ENCODE measurements at places on chromosomes 7 and 10.

GRCh38 chr10:126204320-126204719 lies 184.0 kb downstream of the ADAM12 start:
- no peak for DNase-seq

DNA sequence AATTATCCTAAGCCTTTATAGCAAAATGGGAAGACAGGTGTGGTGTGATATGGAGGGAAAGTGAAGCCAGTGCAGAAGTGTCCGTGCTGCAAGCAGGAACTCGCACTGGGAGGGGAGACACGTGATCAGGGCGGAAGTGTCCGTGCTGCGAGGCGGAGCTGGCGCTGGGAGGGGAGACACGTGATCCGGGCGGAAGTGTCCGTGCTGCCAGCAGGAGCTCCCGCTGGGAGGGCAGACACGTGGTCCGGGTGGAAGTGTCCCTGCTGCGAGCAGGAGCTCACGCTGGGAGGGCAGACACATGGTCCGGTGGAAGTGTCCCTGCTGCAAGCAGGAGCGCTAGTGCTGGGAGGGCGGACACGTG lies 40.5 kb upstream of the PRKAR1B start:
- no peak for DNase-seq

- DNase-seq: no peak
Measured at GRCh38 chr7:107027208-107027607, 17.3 kb upstream of the PRKAR2B start.

DNA sequence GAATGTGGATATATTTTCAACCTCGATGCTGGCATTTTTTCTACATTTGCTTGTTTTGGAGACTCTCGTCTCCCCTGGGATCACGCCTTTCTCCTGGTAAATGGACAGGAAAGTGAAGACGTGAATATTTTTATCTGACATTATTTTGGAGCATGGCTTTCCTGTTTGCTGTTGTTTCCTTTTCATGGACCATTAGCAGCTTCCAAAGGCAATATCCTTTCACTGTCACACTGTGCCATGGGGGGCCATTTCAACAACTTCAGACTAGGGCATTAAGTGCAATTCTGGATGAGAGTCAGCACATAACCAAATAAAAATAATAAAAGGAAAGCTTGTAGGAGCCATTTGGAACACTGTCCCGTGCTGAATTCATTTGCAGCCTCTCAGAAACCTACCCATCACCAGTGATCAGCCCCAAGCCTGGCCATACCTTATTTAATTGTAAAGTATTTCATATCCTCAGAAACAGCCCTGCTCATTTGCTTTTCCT lies 75.9 kb upstream of the NEUROD6 start:
- DNase-seq: no peak

GRCh38 chr10:89481662-89482061 lies 53.7 kb downstream of the SLC16A12 start:
- DNase-seq: no peak

- no peak for DNase-seq
Measured at GRCh38 chr7:88337572-88337971, 30.9 kb upstream of the STEAP4 start.

GRCh38 chr10:58262766-58263165 lies 4.9 kb downstream of the IPMK start:
- DNase-seq: no peak

- DNase-seq: no peak
Measured at GRCh38 chr10:32374605-32375004, 27.6 kb upstream of the EPC1 start.

DNA sequence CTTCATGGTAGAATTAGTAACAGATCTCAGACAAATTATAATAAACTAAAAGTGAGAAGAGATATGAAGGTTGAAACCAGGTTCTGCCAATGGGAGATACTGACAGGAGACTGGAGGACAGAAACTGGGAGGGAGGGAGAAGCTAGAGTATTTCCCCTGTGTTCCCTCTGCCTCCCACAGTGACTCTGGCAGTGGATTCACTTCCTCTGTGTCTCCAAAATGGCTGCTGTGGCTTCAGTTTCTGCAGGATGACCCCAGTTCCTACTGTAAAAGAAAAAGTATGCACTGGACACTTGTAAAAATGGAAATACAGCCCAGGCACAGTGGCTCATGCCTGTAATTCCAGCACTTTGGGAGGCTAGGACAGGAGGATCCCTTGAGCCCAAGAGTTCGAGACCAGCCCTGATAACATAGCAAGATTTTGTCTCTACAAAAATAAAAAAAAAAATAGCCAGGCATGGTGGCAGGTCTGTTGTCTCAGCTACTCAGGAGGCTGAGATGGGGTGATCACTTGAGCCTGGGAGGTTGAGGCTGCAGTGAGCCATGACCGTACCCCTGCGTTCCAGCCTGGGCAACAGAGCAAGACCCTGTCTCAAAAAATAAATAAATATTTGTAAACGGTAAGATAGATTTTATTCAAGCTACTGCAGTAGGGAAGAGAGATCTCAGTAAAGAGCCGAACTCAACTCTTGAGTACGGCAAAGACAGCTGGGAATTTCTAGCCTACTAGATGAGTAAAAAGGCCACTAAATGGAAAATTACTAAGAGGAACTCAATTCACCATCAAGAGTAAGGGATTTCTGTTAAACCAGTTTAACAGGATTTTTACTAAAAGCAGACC lies 156.6 kb upstream of the TRIM24 start:
- no peak for DNase-seq

DNA sequence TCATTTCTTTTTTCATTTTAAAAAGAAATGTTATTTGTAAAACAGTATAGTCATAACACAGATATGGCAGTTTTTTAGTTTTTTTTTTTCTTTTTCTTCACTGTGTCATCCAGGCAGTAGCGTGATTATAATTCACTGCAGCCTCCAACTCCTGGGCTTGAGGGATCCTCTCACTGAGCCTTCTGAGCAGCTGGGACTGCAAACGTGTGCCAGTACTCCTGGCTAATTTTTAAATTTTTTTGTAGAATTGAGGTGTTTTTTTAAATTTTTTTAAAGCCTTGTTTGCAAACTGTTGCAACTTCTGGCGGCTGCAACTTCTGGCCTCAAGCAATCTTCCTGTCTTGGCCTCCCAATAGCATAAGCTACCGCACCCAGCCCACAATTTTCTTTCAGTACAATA lies 63.0 kb downstream of the HELLS start:
- DNase-seq: no peak

GRCh38 chr7:33774762-33775523 lies 130.4 kb upstream of the BMPER start:
- DNase-seq: no peak

DNA sequence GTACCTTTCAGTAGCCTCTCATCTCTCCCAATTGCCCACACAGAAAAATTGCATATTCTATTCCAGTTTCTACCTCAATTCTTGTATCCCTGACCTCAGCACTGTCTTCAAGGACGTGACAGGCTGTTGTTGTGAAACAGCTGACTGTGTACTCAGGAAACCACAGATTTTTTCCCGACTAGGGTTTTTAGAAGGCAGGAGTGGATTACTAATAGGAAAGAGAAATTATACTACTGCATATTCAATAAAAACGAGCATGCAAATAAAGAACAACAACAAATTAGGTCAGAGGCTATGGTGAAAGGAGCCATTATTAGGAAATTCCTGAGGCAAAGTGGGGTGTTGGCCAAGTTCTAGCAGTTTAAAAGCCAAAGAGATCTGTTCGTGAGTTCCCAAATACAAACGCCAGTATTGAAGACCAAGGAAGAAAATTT lies 93.4 kb downstream of the DOCK4 start:
- DNase-seq: no peak

DNA sequence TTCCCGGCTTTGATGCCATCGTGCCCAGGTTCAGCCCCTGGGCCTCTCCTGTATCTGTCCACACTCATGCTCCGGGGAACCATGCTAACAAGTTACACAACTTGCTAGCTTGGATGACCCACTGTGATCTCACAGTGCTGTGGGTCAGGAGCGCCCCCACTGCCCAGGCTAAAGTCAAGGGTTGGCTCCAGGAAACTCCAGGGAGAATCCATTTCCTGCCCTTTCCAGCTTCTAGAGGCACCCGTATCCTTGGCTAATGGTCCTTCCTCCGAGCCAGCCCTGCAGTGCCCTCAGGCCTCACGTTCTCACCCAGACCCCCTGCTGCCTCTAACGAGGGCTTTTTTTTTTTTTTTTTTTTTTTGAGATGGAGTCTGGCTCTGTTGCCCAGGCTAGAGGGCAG lies 19.5 kb downstream of the AMZ1 start:
- DNase-seq: no peak

DNA sequence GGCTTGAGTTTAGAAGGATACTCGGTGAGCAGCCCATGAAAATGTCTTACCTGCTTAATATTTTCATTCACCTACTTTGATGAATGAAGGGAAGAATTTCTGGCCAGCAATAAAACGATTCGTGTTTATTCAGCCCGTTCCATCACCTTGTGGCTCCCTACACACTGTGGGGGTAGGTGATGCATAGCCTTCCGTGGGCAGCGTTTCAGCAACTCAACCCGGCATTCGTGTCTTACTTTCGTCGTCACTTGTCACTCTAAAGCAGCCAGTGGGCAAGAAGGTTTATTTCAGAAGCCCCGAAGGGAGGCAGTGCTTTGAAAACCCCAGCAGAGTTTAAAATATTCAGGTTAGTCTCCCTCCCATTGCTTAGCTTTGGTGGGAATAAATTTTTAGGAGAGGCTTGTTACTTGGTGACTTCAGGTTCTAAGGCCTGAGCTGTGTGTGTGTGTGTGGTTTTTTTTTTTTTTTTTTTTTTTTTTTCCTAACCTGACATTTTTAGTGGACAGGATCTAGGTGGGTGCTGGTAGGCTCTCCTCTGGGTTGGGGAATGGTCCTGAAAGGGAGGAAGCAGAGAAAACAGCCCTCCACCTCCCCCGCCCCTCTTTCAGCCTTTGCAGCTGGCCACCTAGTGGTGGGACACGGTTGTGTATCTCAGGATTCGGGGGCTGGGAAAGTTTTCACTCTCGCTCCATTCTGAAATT lies 1.8 kb downstream of the GRK5 start:
- DNase-seq: no peak

- DNase-seq: no peak
Measured at GRCh38 chr7:132492823-132493445, 83.3 kb downstream of the PLXNA4 start.

GRCh38 chr10:36089790-36090440 lies 447.8 kb upstream of the FZD8 start:
- no peak for DNase-seq

Data from stimulated activated CD8-positive, alpha-beta memory T cell treated with anti-CD3 and anti-CD28 coated beads, Interleukin-7, amount 100 ng/mL, for 1 hour (primary cell).